ENCODE measurements at places on chromosomes 5 and 9.

DNA sequence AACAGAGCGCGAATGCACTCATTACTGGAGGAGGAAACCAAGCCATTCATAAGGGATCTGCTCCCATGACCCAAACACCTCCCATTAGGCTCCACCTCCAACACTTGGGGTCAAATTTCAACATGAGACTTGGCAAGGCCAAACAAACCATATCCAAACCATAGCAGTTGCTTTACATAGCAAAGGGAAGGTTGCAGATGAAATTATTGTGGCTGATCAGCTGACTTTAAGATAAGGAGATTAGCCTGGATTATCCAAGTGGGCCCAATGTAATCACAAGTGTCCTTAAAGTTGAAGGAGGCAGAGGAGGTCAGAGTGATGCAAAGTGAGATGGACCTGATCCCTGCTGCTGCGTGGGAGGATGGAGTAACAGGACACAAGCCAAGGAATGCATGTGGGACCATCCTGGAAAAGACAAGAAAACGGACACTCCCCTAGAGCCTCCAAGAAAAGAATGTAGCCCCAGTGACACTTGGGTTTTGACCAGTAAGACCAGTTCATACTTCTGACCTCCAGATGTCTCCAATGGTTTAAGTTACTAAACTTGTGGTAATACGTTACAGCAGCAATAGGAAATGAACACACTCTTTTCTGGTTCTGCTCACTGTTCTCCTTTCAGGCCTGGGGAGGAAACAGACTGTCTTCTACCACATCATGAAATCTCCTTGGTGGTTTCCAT, 167.3 kb downstream of the GNAQ start:
- DNase-seq: no peak

GRCh38 chr9:135474915-135475314, 4.7 kb upstream of the PPP1R26 start:
- peak; percentile 52 for DNase-seq

DNA sequence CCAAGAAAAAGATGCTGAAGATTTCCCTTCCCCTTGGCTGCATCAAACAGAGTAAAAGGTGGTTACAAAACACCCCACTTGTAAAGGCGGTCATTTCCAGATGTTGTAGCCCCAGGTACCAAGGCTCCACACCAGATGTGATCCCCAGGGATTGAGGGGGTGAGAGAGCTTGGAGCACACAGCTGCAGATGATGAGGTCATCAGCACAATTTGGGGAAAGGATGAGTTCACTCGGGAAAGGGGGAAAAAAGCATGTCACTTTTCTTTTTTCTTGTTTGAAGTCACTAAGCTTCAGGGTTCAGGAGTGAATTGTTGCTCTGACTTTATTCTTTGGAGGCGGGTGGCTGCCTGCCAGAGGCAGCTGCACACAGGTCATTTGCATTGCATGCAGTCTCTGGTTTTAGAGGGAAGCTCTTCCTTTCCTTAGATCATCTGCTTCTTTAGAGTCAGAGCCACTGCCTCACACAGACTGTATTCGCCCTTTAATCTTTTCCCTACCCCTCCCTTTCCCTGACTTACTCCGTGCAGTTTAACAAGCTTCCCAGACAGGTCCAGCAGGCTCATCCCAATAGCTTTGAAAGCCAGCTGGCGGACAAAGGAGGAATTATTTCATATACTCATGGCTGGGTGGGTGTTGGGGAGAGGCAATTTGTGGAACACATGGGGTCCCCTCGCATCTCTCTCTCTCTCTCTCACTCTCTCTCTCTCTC, 409.3 kb upstream of the SLC24A2 start:
- DNase-seq: no peak

- DNase-seq: no peak
These were observed 266.4 kb upstream of the IRX4 start for GRCh38 chr5:2149195-2149539.

- DNase-seq: no peak
These were observed 80.0 kb upstream of the ITGA2 start for GRCh38 chr5:52909192-52909591.

DNA sequence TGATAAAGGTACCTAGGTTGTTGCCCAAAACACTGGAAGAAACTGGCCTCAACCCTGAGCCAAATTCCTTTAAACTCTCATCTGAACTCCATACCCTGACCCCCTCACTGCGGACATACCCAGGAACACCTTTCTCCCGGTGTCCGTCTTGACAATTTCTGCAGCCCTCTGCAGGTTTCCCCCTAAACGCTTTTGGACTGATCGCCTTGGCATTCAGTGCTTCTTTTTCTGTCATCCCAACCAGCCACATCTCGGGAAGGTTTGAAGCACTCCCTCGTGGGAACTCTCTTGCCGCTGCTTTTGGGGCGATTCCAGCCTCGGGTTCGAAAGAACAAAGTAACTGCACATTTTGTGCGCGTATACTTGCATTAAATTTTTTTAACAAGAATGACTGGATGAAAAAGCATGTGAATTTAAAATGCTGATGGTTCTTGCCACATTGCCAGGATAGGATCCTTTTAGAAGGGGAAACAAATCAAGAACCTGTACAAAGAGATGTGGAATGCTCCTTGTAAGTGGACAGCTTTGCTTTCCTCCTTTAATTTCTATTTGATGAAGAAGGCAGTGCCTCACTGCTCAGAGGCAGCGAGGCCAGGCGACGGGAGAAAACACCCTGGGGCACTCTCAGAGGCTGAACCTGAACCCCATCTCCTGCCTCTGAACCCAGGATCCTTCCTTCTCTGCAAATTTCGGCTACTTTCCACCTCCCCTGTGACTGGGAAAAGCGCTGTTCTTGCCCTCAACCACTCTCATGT, 615 bp downstream of the PSMD5 start:
- peak; percentile 43 for DNase-seq

DNA sequence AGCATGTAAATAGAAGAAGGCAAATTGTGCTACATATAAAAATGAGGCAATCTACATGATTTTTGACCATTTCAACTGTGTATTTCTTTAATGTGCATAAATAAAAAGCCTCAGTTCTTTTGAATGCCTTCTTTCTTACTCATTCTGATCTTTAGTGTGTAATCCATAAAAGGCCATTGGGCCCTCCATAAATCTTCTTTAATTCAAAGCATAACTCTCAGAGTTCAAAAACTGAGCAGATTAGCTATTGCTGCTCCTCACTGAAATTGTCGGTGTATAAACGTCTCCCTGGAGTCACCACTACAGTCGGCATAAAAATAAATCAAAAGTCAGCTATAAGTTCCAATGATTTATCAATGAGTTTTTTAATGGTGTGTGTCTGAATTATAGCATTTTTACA, 45.3 kb upstream of the ADAMTSL1 start:
- DNase-seq: no peak

DNA sequence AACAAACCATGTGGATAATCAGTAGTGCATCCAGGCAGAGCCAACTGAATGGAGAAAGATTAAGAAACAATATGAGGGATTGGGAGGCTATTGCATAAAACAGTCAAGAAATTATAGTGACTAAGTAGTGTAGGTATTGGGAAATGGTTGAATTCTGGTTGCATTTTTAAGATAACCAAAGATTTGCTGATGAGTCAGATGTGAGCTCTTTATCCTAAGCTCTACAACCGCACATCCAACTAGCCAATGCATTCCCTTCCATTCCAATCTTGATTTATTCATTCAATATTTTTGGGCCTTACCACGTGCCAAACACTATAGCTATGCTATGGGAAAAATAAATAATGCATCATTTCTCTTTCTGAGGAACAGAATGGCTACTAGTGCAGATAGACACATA, 524.5 kb upstream of the RGMB start:
- DNase-seq: no peak

DNA sequence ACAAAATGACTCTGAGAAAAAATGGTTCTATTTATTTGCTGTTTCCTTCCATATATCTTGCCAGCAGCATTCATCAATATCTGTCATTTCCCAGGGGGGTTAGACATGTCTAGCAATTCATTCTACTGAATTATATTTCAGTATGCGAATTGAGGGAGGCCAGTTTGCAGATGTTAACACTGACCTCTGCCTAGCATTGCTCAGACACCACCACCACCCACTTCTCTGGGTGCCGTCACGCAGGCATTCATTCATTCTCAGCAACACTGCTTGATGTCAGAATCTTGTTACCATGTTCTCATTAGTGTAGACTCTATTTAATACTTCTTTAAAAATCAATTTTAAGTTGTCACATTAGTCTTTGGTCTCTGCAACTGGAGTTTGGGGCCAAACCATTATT, 181.7 kb downstream of the MAST4 start:
- no peak for DNase-seq

Measured in cerebellar cortex (tissue), 1 donor.